Activated T-cell treated with anti-CD3 and anti-CD28 coated beads for 48 hours (primary cell): ENCODE measurements at places on chromosomes 6 and 20.

DNA sequence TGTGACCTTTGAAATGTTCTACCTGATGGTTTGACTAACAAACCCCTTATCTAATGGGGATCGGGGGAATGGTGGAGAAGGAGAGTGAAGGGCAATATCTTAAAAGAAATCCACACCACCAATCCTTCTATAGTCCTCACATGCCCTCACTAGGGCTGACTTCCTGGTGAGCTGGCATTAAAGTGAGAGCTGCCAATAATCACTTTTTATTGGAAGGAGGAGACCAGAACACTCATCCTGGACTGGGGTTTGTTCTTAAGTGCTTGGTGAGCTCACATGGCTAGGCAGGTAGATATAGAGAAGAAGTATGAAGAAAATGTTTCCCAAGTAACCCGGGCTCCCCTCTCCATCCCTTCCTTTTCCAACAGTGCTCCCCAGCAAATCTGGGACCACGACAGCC, 49.8 kb downstream of the SCGN start:
- no peak for DNase-seq

DNA sequence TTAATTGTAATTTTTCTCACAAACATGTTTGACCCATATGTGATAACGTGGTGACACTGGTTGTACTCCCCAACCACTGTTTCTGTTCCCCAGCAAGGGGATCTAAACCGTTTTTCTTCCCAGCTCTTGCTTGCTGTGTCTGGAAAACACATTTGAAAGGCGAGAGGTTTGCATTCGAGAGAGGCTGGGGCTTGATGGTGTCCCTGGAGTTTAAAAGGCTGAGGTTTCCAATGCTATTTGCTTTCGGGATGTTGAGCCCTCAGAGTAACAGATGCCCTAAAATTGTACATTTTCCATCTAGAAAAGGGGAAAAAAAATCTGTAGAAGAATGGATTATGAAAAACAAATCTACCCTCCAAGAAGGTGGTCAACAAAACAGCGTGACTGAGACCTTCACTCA, 35.4 kb downstream of the AKAP12 start:
- no peak for DNase-seq

GRCh38 chr20:62658593-62659178, 16.4 kb downstream of the SLCO4A1 start:
- no peak for DNase-seq

GRCh38 chr20:20261159-20261558, 106.7 kb upstream of the INSM1 start:
- no peak for DNase-seq

DNA sequence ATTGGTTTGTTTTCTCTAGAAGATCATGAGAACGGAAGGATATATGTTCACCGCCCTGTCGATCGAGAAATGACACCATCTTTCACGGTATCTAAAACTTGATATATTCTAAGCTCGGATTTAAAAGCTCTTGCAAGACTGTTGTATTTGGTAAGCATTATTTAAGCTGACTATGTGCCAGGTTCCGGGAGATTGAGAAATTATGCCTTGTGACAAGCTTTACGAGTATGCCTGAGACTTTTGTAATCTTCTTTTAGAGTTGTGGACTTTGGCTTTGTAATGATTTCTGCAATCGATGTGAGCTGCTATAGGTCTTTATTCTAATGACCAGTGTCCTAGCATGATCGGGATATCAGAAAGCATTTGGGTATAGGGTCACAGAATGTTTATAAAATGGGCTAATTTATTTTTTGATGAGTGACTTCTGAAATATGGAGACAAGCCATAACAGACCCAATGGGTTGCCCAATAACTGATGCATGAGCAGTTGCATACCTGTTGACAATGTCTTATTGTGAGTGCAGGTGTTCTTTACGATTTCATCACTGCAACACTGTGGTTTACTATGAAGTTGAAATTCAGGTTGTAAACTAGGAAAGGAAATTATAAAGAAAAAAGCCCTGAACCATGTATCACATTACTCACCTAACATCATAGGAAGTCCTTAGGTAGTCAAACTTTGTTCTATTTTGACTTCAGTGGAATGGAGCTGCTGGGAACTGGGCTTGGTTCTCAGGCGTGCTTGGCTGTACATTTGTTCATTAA, 14.0 kb downstream of the CDH26 start:
- DNase-seq: no peak

GRCh38 chr6:4561078-4561435, 215.1 kb upstream of the CDYL start:
- DNase-seq: no peak

GRCh38 chr6:128574402-128574801, 54.0 kb upstream of the PTPRK start:
- DNase-seq: no peak
